CD4-positive, alpha-beta T cell treated with Interleukin-6 at 100 ng/mL for 8 hours (primary cell): ENCODE measurements at places on chromosomes 2 and 18.

GRCh38 chr18:448116-448790 is 52.2 kb downstream of the COLEC12 start:
- DNase-seq: no peak

DNA sequence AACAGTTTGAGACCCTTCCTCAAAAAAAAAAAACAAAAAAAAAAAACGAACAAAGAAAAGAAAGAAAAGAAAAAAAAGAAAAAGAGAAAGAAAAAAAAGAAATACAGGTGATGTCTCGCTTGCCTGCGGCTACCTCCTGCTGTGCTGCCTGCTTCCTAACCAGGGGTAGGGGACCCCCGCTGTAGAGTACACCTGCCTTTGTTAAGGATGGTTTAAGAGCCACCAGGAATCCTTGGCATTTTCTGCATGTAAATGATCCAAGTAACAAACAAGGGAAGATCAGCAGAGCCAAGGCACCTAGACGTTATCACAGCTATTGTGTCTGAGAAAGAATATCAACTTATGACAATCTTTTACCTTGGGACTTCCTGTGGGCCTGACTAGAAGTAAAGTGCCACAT is 856.8 kb upstream of the GCFC2 start:
- no peak for DNase-seq

GRCh38 chr2:120899771-120900170 is 164.1 kb downstream of the GLI2 start:
- DNase-seq: no peak

DNA sequence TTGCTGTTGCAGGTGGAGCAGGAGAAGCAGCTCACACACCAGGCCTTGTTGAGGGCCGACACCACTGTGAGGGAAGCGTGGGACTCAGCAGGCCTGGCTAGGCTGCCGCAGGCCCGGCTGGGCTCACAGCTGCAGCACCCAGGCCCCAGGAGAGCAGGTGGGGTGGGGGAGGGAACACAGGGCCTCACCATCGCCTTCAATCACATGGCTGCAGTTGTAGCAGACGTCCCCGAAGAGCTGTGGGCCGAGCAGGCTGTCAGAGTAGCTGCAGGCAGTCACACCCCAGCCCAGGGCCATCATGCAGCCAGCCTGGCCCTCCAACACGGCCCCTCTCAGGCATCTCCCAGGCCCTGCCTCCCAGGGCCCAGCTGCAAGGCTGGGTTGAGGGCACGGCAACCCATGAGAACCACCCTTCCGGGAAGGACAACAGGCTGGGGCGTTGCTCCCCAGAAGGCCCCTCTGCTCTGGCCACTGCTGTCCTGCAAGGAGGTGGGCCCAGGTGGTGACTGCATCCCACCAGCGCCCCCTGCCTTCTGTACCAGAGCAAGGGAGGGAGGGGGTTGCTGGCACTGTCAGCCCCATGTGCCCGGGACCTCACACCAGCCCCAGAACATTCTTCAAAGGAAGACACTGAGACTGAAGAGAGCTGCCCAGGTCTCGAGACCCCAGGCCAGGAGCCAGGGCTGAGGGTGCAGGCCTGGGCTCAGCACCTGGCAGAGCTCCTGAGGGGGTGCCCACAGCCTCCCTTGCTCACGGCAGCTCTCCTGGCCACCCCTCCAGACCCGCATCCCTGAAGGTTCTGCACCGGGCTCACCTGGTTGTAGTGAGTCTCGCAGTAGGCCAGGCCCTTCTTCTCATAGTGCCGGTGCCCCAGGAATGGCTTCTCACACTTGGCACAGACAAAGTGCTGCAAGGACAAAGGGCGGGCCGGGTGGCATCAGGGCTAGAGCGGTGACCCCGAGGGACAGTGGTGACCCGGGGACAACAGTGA is 5.6 kb upstream of the GPR17 start:
- DNase-seq: peak; percentile 31

DNA sequence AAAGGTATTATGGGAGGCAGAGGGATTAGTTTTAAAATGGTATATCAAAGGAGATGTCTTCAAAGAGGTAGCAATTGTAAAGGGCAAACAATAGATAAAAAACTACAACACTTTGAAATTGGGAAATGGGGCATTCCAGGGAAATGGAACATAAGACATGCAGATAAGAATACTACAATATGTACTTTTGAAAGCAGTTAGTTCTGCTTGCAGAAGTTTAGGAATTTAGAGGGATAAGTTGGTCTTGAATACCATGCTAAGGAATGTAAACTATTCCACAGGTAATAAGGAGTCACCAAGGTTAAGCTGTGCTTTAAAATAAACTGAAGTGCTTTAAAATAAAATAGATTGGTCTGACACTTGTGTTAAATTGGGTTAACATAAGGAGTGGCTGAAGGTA is 571.7 kb upstream of the ACVR2A start:
- no peak for DNase-seq

- DNase-seq: no peak
These were observed 5.5 kb downstream of the DCTN1 start for GRCh38 chr2:74374509-74375205.

- DNase-seq: no peak
These were observed 105.0 kb downstream of the PRKRA start for GRCh38 chr2:178345951-178346350.

DNA sequence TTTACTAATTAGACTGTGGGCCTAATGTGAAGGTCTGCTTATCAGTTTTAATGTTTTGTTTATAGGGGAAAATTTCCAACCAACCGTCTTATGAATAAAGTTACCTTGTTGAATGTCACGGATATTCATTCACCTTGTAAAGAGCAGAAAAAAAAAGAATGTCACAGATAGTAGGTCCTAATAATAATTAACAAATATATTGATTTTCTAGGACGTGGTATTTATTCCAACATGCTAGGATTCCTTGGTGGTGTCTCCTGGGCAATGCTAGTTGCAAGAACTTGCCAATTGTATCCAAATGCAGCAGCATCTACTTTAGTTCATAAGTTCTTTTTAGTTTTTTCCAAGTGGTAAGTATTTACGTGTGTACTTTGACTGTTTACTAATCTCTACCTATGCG is 23.4 kb downstream of the PAPOLG start:
- no peak for DNase-seq

DNA sequence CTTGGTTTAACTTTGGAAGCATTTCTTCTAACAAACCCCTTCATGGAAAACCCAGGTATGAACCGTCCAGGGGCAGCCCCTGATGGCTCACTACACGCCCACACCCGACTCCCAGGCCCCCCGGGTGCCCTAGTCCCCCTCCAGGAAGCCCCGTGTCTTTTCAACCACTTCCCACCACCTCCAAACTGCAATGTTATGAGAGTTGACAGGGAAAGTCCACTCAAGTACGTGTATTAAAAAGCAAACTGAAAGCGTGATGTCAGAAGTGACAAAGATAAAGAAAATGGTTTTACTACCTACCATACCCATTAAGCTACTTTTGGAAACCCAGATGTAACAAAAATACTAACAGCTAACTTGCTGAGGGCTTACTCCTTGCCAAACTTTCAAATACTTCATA is 51.5 kb downstream of the L3MBTL4 start:
- DNase-seq: no peak

- DNase-seq: no peak
These were observed 1250.2 kb downstream of the LRP1B start for GRCh38 chr2:140880573-140880972.

GRCh38 chr2:173264603-173265366 is 89.9 kb upstream of the CDCA7 start:
- peak; percentile 4 for DNase-seq

DNA sequence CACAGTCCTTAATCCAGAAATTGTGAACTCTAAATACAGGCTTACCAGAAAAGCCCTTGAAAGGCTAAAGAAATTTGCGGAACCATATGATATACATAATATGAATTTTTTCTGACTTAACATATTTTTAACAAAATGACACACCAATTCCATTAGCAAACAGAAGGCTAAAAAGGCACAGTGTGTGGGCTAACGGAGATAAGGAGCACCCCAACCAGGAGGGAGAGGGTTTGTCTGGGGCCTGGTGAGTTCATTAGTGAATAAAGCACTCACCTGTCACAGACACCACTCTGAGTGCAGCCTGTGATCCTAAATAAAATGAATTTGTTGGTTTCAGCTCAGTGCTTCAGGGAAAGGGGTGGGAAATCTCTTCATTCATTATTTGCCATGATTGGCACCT is 2.7 kb upstream of the FECH start:
- no peak for DNase-seq

DNA sequence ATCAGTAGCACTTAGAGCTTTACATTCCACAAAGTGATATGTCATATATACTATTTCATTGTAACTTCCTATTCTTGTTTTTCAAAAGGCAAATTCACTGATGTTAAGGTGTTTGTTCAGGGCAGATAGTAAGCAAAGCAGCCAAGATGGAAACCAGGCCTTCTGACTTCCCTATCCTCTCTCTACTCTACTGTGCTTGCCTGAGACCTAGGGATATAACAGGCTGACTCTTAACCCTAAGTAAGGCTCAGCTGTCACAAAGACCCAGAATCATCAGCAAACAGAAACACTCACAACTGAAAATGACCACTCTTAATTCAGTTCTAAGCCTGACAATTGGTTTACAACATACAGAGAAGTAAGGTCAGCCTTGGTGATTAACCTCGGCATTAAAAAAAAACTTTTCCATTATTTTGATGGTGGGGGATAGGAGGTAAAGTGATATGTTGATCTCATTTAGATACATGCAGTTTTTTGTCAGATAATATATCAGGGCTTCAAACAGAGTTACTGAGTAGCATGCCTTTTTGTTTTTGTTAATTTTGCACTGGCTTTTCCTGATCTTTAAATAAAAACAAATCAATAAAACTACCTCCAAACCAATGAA is 95.4 kb upstream of the CHRNA1 start:
- DNase-seq: no peak

DNA sequence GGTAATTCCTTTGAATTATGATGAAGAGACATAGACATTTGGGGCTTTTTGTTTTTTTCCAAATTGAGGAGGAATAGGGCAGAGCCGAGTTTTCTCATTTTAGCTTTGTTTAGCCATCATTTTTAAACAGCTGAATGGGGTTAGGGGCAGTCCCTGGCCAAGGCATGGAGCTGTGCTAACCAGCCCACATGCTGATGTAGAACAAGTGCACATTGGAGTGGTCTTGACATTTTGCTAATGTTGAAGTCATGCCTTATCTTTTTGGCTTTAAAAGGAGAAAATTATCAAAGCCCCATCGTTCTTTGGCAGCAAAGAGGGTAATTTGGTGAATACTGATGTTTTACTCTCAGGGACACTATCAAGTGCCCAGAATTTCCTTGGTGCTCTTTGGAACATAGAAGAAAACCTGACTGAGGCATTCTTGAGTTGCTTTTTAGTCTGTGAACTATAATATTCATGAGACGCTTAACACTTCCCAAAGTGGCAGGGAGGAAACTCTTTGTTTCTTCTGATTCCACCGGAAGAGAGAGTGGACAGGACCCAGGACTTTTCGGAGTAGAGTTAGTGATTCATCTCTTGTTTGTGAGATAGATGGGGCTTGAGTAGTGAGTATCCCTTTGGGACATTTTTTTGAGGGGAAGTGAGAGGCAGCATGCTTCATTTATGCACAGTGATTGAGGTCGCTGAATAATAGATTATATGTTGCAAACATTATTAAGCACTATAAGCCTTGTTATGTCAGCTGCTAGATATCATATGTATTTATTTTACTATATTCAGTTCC is 45.0 kb downstream of the MTA3 start:
- no peak for DNase-seq

DNA sequence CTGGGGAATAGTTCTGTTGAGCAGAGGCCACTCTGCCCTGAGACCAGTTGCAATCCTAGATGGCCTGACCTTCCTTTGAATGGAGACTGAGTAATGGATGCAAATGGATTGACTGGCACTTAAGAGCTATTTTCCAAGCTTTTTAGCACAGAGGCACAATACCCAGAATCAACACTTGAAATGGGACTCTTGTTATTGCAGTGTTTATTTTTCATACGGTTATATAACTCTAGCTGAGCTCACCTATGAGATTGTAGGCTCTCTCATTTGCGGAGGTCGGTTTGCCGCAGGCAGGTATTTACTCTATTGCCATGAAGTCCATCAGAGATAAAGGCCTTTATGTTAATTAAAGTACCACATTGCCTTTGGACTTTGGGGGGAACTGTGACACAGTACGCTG is 422.3 kb upstream of the CELF4 start:
- no peak for DNase-seq

DNA sequence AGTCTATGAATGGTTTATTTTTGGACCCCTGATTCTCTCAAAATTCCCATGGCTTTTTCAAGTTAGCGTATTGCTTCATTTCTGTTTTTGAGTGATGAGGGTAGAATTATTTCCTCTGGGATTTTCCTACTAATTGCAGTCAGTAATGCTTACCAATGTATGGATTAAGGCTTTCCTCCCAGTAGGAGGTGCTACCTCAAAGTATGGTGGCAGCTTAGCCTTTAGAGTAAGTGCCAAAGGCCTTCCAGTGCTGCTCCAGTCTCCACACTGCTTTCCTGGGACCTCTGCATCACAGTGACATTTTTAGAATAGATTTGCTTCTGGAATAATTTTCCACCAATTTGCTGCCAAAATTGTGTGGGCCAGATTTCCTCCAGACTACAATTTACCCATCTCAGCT is 16.2 kb upstream of the SSB start:
- DNase-seq: no peak

DNA sequence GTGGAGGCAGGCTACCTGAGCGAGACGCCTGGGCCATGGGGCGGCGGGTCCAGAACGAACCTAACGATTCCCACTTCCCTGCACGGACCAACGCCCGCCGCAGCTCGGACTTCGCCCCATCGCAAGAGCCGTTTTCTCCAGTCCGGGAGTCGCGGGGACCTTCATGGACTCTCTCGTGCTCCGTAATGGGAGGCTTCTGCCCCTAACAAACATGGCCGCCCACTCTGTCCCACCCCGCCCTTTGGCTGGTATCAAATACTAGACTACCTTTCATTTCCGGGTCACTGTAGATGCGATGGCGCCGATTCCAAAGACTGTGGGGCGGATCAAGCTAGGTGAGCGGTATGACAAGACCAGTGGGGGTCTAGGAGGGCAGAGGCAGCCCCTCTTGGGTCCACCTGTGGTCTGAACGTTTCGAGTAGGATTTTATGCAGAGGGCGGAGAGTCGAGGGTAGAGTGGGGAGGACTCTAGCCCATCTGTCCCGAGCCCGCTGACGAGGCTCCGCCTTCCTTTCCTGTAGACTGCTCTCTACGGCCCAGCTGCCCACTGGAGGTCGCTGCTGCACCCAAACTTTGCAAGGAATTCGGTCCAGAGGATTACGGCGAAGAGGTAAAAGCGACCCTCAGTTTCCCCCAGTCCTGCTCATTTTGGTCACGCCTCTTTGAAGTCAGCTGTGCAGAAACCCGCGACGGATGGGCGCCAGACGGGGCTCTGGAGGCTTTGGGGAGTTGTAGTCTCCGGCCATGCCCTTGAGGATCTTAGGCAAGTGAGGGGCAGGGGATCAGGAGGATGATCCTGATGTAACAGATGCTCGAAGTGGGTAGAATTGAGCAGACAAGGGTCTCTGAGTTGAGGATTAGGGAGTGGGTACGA is at the start of the genes CCDC142 and TTC31:
TSS of gene CCDC142 (minus strand) at position 198 of the 874 bp plus-strand sequence. CDS start at position 37, 161 bp downstream.
TSS of gene TTC31 (plus strand) at position 281 of the 874 bp plus-strand sequence. CDS start at position 296, 15 bp downstream.
- peak; percentile 93 for DNase-seq
